ENCODE measurements at places on chromosomes 4 and X. TPM values are rescaled to one million over a fixed set of nuclear protein-coding genes. Genes with fewer than 3 reads are reported as not detected.

- no peak for DNase-seq
Measured at GRCh38 chrX:78658845-78659744, at the start of gene RTL3. TSS of gene RTL3 (minus strand) at chrX:78659328. CDS start at chrX:78658420, 908 bp downstream.

- no peak for DNase-seq
Measured at GRCh38 chr4:95552942-95553550, 4.3 kb upstream of the UNC5C start.

DNA sequence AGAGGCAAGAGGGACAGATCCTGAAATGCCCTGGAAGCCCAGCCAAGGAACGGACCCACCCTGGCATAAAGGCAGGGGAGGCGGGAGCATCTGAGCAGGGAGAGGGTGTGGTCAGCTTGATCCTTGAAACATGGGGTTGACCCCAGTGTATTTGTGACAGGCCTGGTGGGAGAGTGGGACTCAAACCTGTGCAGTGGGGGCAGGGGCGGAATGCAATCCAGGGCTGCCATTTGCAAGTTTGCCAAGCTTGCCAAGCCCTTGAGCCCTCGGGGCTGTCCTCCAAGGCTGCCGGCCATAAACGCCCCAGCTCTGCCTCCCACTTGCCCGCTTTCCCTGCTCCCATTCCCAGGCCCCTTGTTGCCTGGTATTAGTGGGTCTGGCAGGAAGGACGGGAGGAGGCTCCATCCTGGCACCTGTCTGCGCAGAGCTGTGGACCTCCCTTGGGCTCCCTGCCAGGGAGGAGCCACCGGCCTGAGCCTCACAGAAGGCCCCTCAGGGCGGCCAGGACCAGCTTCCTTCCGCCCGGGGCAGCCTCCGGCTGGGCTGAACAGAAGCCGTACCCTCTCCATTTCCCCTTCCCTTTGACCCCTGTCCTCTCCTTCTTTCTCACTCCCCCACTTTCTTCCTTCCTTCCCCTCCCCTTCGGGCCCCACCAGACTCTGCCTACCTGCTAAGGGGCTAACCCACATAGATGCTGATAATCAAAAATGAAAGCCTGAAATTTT, 661 bp downstream of the S100P start:
- no peak for DNase-seq

- no peak for DNase-seq
Measured at GRCh38 chr4:47221721-47222120, 190.4 kb downstream of the GABRB1 start.

DNA sequence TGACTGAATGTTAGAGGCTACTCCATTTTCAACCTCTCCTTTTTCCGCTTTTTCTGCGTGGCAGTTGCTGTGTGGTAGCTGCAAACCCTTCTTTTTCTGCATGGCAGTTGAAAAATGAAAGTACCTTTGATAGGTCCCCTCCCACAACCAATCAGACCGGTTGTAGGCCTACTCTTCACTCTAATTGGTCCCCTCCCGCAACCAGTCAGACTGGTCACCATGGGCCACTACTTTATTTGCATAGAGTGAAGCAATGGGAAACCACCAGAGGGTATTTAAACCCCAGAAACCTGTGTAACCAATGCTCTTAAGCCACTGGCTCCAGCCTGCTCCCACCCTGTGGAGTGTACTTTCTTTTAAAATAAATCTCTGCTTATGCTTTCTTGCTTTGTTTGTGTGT, 877.8 kb downstream of the FAM133A start:
- DNase-seq, result no peak

GRCh38 chr4:161252520-161253141, 911.2 kb downstream of the FSTL5 start:
- peak; percentile 45 for DNase-seq

GRCh38 chrX:72305286-72306084, at the start of gene CITED1:
TSS of gene CITED1 (minus strand) at chrX:72305914. CDS start at chrX:72302869, 3,045 bp downstream.
- peak; percentile 13 for DNase-seq

DNA sequence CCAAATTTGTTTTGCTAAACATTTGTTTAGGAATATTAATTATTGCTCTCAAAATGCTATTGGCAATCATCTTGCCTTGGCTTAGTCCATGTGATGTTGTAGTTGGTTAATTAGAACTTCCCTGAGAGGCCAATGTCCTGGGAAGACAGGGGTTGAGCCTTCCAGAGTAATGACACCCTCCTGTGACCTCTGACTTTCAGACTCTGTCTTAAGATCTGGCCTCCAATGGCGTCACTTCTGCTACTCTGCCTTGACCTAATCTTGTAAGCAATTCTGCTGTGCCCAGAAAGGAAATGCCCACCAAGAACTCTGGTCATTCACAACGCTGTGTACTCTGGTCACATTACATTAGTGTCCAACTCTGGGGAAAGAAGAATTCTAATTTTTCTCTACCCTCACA, 111.9 kb downstream of the SH3RF1 start:
- DNase-seq, result no peak

DNA sequence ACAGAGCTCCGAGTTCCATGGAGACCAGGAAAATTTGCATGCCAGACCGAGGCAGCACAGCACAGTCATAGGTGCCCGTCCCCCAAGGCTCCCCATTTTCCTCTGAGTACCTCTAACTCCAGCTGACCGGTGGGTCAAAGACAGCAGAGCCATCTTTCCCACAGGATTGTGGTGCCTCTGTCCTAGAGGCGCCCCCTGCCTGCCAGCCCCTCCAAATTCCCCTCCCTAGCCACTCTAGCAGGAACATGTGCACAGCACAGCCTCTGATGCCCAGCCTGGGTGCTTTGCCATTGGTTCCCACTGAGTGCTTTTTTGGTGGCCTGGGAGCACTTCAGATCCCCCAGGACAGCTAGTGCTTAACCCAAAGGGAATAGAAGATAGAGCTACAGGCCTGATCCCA, 368.5 kb upstream of the PABPC5 start:
- no peak for DNase-seq

- DNase-seq, result peak; percentile 33
Measured at GRCh38 chr4:114378305-114378903, 220.2 kb upstream of the UGT8 start.

DNA sequence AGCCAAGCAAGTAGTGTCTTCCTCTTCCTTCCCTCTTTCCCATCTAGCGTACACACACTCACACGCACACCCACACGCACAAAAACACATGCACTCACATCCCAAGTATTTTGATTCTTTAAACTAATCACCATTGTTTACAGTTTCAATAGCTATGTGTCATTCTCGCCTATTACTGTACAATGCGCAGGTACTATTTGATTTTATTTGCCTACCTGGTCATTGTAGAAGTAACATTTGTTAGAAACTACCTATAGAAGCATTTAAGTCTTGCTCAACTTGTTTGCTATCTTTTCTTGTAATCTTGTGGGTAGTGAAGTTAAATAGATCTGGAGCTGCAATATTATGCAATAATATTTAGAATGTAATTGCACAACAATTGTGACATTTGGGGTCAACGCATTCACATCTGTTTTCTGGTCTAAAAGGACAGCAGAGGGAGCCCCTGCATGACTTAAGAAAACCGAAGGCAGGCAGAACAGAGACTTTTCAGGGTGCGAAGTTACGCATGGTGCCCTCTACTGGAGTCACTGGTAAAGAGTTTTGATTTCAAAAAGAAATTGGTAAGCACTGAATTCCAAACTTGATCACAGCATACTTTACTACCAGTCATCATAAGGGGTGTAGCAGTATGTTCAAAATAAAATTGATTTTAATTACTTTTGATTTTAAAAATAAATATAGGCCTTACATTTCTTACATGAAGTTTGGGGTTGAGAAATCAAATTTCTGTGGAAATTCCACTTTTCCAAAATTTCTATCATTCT, 503.3 kb upstream of the FAM241A start:
- DNase-seq, result peak; percentile 92

GRCh38 chr4:117512414-117512813, 427.0 kb upstream of the TRAM1L1 start:
- DNase-seq, result no peak

- no peak for DNase-seq
Measured at GRCh38 chr4:14125375-14126129, 498.0 kb upstream of the BOD1L1 start.

DNA sequence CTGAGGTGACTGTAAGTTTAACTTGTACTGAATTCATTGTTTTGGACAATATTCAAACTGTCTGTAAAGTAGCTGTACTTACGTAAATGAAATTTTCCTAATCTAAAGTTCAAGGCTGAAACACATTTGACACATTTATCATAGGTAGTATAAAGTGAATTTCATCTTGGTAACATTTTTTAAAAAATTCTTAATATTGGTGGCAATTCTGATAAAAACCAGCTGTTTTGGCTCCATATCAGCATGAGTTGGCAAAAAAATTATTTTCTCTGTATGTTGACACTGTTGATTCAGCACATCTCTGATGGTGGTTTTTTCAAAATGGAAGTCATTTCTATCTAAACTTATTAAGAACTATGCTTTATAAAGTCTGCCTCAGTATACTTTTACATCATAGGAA, 30.9 kb downstream of the CXorf58 start:
- DNase-seq, result no peak

- no peak for DNase-seq
Measured at GRCh38 chr4:148287111-148287510, 155.1 kb downstream of the NR3C2 start.

- no peak for DNase-seq
Measured at GRCh38 chr4:7040765-7041164, 2.4 kb upstream of the TADA2B start.

DNA sequence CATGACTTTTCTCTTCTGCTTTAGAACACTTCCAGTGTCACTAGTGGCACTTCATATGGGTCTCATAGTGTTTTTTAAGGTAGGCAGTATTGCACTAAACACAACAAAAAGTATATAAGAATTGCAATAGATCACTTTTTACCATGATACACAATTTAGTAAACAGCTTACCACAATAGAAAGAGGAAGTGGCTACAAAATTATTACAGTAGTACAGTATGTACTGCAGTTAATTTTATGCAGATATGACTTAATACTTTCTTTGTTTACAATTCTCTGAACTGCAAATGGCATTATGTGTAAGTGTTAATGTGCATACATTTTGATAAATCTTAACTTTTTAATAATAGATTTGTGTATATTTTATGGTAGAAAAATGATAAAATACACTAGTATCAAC, 157.3 kb downstream of the RRAGB start:
- DNase-seq, result no peak

- DNase-seq, result no peak
Measured at GRCh38 chr4:153970169-153970568, 181.3 kb upstream of the SFRP2 start.

- no peak for DNase-seq
Measured at GRCh38 chr4:105014635-105015034, 132.0 kb upstream of the TET2 start.

GRCh38 chrX:2928583-2929434, at the start of gene ARSD:
TSS of gene ARSD (minus strand) at chrX:2929339. CDS start at chrX:2929275, 64 bp downstream.
- DNase-seq, result peak; percentile 61

DNA sequence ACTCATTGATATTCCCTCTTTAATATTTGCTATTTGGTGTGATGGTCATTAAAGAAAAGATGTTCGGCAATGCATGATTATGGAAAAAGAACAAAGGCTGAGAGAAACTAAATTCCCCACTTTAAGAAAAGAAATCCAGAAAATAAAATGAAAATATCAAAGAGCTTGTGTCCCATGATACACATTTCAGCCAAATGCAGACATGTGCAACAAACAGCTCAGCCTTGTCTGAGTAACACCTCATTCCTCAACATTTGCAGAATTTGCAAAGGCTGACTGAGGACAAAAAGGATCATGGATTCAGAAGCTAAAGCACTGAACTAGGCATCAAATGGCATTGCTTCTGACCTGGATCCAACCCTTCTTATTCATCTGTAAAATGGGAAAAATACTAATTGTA, 281.0 kb downstream of the RAB28 start:
- no peak for DNase-seq

GRCh38 chrX:10619425-10620046, 849 bp downstream of the MID1 start:
- DNase-seq, result peak; percentile 16

DNA sequence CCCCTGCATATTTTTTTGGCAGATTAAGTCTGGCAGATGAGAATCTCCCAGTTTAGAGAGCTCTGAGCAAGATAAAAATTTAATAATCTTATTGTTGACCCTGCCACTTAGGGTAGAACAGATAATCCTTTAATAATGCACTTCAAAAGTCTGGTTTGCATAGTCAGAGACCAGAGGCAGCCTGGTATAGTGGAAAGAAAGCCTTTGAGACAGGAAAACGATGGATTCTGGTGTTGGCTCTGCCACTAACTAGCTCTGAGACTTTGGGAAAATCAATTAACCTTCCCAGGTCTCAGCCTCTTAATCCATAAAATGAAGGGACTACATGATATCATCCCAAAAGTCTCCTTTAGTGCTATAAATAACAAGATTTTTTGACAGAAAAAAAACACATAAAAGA, 824.5 kb downstream of the STIM2 start:
- DNase-seq, result no peak

DNA sequence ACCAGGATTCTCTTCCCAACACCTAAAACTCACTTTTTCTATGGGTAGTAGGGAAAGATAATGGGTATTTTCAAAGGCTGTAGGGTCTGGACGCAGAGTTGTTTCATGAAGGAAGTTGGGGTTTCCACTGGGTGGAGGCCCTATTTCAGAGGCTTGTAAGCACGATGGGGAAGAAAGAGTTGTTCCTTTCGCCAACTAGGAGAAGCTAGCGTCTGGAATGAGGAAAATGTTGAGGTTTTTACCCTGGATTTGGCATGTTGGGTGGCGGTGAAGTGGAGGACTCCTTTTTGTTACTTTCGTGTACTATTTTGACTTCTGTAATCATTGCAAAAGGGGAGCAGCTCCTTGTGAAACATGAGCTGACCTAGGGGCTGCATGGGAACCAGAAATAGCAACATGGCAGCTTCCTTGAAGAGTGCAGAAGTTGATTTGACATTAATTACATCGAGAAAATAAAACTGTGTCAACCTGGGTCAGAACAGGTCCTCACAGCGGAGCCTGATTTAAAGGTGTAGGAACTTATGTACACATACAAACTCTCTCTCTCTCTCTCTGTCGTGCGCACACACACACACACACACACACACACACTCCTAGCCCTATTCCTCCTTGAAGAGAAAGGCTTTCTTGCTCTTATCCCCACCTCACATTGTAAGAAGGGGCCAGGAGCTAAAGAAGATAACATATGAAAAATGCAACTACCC, 19.1 kb downstream of the VSIG4 start:
- no peak for DNase-seq

- no peak for DNase-seq
Measured at GRCh38 chr4:87414816-87415215, 7.6 kb upstream of the NUDT9 start.

Gene CDKL2
- total RNA-seq, result 1.5 TPM

Gene MTNR1A
- 1.2 TPM for total RNA-seq

Gene GPRIN3
- not detected for total RNA-seq

Gene PRR32
- not detected for total RNA-seq

Gene SPARCL1
- 1.1 TPM for total RNA-seq

Gene RPS6KA6
- not detected for total RNA-seq

Gene METTL14
- 57.6 TPM for total RNA-seq

Gene FAM9B
- not detected for total RNA-seq

Gene CCDC110
- not detected for total RNA-seq

Gene RHOXF2B
- not detected for total RNA-seq

Gene RHOXF2
- not detected for total RNA-seq

Gene USP17L21
- not detected for total RNA-seq

Gene GABRE
- not detected for total RNA-seq

Gene CT45A6
- not detected for total RNA-seq

Gene TCEAL5
- total RNA-seq, result 0.26 TPM

Gene GNRHR
- total RNA-seq, result not detected

Gene FGD1
- total RNA-seq, result 21.5 TPM

Gene BTC
- 0.11 TPM for total RNA-seq

Gene UGT2B17
- not detected for total RNA-seq

Gene COX7B2
- total RNA-seq, result not detected

Gene FGF16
- total RNA-seq, result not detected

Gene HS6ST2
- total RNA-seq, result 5.4 TPM

Gene SYNPO2
- total RNA-seq, result 0.20 TPM

Gene SLC38A5
- 112 TPM for total RNA-seq

Gene LRP2BP
- not detected for total RNA-seq

Gene HMX1
- total RNA-seq, result 0.15 TPM

Gene MAOB
- not detected for total RNA-seq
